ENCODE measurements at places on chromosomes 4 and X. TPM values are rescaled to one million over a fixed set of nuclear protein-coding genes. Genes with fewer than 3 reads are reported as not detected.

PAGE4 gene
- total RNA-seq = not detected

RAB33A gene
- total RNA-seq = 1.2 TPM

PCYT1B gene
- total RNA-seq = 0.27 TPM

AMMECR1 gene
- total RNA-seq = 1.5 TPM

GRCh38 chr4:20017777-20018115, 234.0 kb upstream of the SLIT2 start:
- no peak for DNase-seq

DNA sequence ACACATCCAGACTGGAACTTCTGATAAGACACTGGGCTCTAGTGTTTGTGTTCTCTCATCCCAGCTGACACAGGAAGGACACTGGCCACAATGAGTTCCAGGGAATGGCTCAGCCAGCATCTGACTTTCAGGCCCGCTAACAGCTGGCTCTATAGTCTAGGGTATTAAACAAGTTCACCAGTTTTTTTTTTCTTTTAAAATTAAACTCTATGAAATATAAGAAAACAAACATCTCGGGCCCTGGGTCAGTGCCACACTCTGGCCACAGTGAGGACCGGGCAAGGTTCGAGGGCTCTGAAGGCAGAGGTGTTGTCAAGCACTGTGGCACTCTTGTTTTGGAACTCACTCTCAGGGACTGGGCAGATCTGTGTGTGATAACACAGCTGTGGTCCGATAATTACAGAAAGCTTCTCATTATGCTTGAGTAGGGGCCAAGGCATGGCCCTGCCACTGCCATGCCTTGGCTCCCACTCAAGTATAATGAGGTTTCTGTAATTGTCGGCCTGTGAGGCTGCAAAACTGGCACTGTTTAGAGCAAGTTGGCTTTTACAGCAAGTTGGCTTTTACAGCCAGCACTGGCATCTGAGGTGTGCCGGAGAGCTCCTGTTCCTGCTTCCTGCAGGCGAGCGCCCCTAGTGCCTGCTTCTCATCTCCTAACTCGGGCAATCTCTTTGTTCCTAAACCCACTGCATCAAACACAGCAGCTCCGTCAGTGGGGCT, 62.8 kb downstream of the PPP1R2C start:
- DNase-seq = no peak

- DNase-seq = no peak
These were observed 135.3 kb upstream of the HS3ST1 start for GRCh38 chr4:11564021-11564420.

DNA sequence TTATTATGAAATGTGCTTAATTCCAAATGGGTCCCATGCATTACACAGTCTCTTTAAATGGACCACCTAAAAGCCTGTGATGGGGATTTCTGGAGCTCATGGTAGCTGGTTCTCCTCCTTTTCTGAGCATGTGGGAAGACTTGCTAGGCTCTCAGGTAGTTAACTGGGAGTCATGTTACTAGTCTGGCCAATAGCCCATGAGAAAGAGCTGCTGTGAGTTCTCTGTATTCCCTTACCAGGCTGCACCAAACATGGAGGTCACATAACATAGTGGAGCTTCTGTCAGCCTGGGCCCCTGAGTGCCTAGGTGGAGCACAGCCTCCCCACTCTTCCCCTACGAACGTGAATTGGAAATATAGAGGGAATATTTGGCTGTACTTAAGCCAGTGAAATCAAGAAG, 198.4 kb downstream of the MAML3 start:
- DNase-seq = no peak

- no peak for DNase-seq
These were observed 8.1 kb upstream of the DKK2 start for GRCh38 chr4:107044170-107044569.

DNA sequence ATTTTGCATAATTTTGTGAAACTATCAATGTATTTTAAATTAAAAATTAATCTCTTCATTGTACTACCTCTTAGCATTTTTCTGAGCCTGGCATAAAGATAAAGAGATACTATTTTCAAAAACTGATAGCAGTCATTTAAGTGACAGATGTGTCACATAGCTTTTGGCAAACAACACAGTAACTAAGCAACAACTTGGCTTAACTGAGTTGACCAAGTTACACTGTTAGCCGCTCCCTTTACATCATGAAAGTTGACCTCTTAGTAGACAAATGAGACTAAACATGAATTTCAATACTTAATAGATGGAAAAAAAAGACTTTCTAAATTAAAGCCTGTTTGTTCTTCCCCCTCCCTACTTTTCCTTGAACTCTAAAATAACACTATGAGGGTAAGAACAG, 62.0 kb downstream of the ATP8A1 start:
- DNase-seq = no peak

DNA sequence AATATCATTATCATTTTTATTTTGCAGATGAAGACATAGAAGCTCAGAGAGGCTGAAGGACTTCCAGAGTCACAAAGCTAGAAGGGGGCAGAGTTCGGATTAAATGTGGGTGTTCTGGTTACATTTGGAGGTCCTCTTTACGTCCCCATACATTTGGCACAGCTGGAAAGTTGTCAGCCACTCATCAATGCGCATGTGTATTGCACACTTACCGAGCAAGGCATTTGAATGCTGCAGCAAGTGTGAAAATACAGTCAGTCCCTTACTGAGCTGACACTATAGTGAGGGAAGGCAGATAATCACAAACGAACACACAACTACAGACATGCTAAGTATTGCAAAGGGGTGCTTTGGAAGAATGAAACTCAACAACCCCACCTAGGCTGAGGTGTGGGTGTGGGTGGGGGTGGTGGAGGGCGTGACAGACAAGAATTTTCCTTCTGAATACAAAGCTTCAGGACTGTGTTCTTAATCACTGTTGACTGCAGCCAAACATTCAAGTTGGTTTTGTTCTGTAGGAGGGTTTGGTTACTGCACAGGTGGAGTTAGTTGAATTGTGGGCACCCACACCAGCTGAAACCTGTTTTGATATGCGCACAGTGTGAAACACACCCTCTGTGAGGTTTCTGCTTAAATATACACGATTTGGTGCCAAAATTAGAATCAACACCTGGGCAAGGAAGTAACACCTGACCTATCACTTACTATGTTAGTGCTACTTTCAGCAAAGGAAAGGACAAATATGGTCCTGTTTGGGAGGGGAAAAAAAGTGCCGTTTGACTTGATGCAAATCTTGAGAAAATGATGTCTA, 72.4 kb downstream of the COQ2 start:
- no peak for DNase-seq

- DNase-seq = no peak
These were observed 106.7 kb downstream of the GPM6A start for GRCh38 chr4:175705407-175705806.

DNA sequence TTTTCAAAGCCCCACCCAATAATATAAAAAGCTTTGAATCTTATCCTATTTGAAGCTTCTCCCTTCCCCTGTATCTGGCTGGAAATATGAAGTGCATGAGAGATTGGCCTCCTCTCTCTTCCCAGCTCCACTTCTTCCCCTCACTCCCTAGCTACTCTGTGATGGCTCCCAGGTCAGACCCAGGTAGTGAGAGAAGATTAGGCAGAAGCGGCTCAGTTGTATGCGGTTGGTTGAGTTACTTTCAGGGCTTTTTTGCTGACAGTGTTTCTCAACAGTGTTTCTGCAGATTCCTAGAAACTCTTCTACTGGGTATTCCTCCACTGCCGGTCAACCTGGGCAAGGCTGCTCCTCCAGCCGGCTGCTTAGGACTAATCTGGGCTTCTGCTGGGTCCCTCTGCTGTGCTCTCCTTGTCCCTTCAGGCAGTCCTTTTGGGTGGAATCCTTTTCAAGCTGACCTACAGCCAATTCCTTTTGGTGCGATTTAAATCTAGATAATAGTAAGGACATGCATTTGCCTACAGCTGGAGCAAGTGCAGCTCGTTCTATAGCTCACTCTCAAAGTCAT, 87.4 kb upstream of the SLC7A11 start:
- DNase-seq = no peak

All from cardiac septum (tissue), 1 donor.